ENCODE measurements at places on chromosomes 16 and 17.

DNA sequence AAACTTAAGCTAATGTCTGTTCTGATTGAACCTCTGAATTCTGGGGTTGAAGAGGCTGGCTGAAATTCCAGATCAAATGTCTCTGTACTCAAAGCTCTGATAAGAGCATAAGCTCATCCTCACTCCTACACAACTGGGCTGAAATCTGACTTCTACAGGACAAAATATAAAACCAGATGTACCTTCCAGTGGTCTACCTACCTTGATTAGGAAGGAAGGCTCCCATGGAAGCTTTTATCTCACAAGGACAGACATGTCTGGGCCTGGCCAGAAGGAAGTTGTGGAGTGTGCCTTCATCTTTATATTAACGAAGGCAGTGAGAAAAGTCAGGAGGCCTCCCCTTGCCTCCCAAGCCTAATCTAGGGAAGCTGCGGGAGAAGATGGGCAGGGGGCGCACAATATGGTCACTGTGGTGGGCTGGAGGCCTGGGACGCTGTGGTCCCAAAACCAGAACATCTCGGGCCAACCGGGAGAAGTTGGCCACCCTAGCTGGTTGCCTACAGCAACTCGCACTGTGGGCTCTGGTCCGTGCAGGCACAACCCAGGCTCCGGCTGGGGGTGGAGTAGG, 55.6 kb upstream of the LRRC37A3 start:
- no peak for DNase-seq

- DNase-seq: no peak
These were observed 93.4 kb downstream of the C16orf95 start for GRCh38 chr16:87223656-87224248.

DNA sequence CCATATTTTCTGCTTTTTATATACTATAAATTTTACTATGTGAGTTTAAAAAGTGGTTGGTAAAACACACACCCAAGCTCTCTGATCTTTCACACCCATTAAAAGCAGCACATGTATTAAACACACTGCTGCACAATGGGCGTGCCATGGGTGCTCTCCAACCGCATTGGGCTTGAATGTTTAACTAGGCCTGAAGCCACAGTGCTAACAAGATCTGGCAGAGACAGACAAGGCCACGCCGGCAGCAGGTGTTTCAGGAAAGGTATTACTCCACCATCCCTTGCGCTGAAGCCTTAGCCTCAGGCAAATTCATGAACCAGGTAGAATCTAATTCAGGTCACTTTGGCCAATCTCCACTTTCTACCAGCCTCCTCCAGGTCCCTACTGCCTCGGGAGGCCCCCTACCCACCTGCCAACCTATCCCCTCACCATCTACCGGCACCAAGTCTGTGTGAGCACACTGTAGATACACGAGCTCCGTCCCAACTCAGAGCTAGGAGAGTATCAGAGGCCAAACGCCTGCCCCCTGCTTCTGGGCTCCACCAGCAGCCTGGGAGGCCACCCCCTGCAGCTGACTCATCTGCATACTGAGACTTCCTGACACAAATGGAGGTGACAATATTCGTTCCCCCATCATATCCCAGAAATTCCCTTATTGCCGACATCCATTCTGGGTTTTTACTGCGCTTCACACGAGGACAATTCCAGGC, 95.0 kb downstream of the ADCY9 start:
- DNase-seq: no peak

DNA sequence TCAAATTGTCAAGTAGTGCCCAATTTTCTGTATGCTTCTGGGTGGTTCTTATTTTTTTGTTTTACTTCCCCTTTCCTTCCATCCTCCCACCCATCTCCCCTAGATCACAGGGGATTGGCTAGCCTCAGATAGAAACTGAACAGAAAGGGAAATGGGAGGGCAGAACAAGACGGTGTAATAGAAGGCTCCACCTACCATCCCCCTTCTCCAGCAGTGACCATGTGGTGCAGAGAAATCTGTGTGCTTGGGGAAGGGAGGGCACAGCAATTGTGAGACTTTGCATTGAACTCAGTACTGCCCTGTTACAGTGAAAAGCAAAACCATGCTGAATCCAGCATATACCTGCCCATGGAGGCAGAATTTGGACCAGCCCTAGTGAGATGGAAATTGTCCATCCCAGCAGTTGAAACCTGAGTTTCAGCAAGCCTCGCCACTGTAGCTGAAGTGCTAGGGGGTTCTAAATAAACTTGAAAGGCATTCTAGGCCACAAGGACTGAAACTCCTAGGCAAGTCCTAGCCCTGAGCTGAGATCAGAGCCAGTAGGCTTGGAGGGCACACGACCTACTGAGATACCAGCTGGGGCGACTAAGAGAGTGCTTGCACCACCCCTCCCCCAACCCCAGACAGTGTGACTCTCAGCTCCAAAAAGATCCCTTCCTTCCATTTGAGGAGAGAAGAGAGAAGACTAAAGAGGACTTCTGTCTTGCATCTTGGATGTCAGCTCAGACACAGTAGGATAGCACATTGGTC, 5.2 kb downstream of the SLFN11 start:
- no peak for DNase-seq

DNA sequence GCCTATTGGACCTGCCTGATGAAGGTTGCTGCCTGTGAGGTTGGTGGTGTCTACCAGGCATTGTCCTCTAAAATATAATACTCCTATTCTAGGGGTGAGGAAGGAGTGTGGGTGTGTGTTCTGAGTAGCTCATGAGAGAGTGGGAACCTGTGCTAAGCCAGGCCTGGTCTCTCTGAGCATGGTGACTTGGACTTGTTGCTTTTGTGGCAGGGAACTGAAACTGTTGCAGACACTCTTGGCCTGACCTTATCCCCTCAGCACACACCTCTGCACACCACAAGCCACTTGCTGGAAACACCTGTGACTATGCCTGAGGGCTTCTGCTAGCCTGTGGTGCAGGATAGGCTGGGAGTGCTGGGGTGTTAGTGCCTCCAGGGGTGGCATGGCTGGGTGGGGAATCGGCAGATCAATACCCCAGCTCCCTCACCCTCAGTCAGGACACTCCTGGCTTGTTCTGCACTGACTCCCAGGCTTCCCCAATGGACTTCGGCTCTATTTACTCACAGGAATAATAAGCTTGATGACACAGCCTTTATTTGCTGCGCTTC, 29.9 kb downstream of the PLCG2 start:
- DNase-seq: no peak

GRCh38 chr16:50282010-50282538, 15.7 kb downstream of the ADCY7 start:
- no peak for DNase-seq

GRCh38 chr16:75466760-75467159, 2.3 kb upstream of the TMEM170A start:
- DNase-seq: no peak

GRCh38 chr17:19937522-19937921, 40.1 kb downstream of the AKAP10 start:
- DNase-seq: no peak

DNA sequence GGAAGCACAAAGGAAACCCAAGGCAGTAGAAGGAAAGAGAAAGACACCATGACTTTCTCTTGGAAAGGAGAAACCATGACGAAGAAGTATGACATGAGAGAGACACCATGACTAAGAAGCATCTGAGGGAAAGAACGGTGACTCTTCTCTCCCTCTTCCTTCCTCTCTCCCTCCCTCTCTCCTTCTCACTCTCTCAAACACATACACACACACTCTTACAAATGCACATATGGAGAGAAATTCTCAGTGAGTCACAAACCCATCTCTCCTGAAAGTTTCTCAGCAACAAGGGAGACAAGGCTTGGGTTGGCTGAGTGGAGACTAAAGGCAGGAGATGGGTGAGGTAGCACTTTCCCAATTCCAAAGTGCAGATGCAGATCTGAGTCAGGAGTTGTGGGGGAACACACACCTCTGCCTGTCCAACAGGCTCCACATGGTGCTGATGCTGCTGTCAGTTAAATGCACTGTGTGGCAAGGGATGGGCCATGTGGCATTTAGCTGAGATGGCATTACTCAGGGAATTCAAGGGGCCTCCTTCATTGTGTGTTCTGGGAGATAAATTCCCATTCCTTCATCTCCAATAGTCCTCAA, 336.7 kb upstream of the C16orf82 start:
- DNase-seq: no peak

GRCh38 chr17:27415120-27415795, 41.0 kb upstream of the KSR1 start:
- DNase-seq: no peak

DNA sequence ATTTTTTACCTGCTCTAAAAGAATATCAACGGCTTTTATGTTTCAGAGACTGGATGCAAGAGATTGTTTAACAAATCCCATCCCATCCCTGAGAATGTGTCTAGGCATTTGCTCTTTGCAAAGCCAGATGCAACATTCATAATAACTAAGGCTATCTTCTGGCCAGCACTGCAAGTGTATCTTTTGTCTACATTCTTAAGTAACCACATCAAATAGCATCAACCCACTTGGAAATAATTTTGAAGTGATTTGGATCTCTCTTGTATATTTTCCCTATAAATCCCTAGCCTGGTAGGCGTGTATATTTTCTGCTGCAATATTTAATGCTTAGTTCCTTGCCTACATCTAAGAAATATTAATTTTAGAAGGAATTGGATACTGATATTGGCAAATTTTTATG, 64.3 kb downstream of the PIGL start:
- DNase-seq: no peak

DNA sequence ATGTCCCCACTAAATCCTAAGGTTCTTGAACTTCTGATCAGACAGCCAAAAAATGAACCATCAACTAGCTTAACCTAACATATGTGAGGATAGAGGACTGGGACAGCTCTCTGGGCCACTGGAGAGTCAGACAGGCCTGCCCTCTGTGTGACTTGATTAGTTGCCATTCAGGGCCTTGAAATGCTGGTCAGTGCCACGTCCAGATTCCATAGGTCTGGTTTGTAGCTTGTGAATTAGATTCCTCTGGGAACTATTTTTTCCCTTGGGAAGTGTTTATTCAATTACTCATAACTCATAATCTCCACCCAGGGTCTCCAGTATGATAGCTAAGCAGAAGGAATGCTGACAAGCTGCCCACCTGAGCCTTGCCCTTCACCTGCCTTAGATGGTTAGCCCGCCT, 48.2 kb downstream of the IGF2BP1 start:
- DNase-seq: no peak

DNA sequence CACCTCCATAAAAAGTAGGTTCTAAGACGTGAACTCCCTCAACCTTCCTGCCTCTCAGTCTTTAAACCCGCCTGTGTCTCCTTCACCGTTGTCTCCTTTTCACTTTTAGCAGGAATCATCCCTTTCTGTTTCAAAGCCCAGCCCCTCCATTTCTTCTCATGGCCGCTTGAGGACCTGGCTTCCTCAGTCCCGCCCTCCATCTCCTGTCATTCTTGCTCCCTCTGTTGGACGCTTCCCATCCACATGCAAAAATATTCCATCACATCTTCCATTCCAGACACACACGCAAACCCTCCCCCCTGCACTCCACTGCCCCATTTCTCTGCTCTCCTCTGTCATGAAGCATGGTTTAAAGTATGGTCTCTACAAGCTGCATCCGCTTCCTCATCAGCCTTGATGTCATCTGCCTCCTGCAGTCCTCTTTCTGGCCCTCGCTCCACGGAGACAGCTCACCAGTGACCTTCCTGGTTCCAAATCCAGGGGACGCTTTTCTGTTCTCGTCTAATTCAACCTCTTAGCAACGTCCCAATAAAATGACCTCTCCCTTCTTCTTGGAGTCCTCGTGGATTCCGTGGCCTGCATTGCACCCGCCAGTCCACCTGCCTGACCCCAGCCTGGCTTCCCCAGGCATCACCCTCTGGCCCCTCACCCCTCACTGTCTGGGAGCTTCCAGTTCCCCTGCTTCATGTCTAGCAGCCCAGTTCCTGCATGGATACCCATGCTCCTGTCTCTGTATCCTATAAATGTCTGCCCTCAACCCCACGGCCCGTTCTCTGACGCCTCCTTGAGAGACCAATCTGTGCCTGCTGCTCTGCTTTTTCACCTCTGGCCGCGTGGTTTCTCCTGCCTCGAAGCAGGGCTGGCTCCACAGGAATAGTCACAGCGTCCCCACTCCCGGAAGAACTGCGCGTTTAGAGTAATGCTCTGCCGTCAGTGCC, 26.2 kb downstream of the ANKRD40 start:
- DNase-seq: no peak

DNA sequence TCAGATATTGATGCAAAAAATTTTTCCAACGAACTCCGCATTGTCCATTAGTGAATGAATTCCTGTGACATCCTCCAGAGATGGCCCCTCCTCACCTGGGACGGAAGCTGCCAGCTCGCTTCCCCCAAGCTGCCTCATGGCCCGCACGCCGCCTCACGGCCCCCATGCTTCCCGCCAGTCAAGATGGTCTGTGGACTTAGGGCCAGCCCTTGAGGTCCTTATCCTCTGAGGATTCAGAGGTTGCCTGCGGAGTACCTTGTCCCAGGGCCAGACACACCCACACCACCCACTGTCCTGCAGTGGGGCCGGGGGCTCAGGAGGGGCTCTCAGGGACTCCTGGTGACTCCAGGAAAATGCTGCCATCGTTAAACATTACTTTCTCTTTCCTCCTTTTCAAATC, 73.6 kb downstream of the SEC14L1 start:
- DNase-seq: no peak

GRCh38 chr16:9670033-9670432, 512.2 kb downstream of the GRIN2A start:
- DNase-seq: no peak

DNA sequence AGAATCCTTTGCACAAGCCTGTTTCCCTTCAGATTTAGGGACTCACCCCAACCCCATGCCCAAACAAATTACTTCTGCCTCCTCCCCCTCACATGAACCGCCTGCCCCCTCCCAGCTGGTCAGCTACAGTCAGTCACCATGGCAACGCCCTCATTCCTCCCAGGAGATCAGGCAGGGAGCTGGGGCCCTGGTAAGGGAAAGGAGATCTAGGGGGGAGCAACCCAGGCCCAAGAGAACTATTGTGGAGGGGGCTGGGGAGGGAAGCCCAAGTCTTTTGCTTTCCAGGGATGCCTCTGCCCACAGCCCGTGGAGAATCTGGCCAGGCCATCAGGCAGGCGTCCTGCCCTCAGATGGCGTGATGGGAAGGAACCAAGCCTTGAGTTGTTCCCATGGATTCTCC, 2.8 kb downstream of the FAM171A2 start:
- DNase-seq: no peak

DNA sequence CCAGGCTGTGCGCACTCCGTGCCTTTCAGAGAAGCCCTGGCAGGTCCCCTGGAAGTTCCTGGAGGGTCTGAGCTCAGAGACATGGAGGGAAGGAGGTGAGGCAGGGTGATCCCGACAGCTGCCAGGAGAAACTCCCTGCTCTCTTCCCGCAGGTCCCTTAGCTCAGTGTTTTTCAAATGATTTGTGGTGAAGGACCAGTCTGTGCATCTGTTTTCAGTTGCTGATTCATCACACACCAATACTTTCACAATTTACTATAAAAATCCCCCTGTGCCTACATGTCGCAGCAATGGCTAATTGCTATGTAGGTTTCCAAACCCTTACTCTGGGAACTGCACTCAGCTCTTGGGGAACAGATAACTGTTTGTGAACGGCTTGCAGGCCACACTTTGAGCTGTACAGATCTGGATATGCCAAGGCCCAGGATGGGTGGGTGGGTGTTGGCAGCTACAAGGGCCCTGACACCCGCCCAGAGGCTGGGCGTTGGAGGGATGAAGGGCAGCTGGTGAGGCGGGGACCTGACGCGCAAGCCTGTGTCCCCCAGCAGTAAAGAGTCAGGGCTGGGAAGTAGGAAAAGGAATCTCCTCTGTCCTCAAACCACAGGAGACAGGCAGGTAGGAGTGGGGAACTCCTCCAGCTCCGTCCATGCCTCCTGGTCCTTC, 20.5 kb upstream of the EMP2 start:
- DNase-seq: no peak

- DNase-seq: no peak
These were observed 35.1 kb downstream of the IL21R start for GRCh38 chr16:27436921-27437650.

Data from right renal cortex interstitium (tissue), 3 donors.